ENCODE measurements at places on chromosomes 7 and 10.

GRCh38 chr10:89683883-89684282 is 17.5 kb upstream of the KIF20B start:
- DNase-seq: no peak

GRCh38 chr7:106657085-106657991 is 3.6 kb downstream of the CCDC71L start:
- DNase-seq: no peak

- no peak for DNase-seq
These were observed 108.7 kb downstream of the TCF7L2 start for GRCh38 chr10:113058523-113059370.

- no peak for DNase-seq
These were observed 4.9 kb downstream of the PCOLCE start for GRCh38 chr7:100607111-100607510.

DNA sequence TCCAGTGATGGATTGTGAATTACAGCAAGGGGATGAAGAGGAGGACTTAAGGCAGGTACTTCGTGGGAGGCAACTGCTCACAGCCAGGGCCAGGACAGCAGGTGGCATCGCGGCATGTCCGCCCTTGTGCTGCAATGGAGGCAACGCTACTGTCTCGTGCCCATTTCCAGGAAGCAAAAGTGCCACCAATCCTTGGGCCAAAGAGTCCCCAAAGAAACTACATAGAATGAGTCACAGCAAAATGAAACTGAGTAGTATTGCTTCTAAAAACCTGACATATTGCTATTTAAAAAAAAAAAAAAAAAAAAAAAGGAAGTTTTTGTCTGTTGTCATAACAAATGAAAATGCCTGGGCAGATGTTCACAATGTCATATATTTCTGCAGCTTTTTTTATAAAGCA is 46.6 kb downstream of the RSU1 start:
- no peak for DNase-seq

All from CD4-positive, alpha-beta T cell treated with Interleukin-15 for 1 hour (primary cell).